SK-MEL-5 (cell line): ENCODE measurements at places on chromosomes 7 and 10. TPM values are rescaled to one million over a fixed set of nuclear protein-coding genes. Genes with fewer than 3 reads are reported as not detected.

GRCh38 chr7:152342796-152343195 is 93.0 kb downstream of the KMT2C start:
- no peak for DNase-seq

DNA sequence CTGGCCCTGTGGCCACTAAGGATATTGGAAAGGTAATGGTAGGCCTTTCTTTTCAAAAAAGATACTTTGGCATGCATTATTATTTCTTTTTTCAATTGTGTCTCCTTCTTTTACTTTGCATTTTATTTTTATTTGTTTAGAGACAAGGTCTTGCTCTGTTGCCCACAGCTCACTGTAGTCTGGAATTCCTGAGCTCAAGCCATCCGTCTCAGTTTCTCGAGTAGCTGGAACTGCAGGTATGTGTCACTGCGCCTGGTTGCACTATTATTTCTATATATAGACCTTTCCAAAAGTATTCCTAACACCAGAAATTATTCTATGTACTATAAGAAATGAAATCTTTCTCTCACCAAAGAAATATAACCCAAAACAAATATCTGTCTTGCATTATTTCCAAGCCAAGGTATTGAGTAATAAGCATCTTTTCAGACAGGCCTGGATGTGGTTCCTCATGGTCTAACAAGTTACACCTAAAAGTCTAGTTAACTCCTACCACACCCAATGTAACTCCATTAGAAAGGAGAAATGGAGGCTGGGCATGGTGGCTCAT is 500.8 kb upstream of the ANKRD30A start:
- no peak for DNase-seq

DNA sequence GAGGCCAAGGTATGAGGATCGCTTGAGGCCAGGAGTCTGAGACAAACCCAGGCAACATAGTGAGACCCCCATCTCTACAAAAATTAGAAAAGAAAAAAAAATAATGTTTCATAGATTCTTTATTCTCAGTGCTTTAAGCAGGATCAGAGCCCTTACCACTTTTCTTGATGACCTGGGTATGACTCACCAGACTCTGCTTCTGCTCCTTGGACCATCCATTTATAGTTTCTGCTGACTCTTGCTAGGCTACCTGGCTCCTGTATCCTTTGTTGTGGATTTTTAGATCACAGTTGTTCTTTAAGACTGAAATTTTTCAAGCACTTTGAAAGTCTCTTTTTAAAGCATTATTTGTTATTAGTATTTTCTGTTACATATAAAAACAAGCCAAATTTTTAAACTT is 411.1 kb downstream of the GFRA1 start:
- DNase-seq = no peak

GRCh38 chr10:44771233-44771995 is 139.7 kb upstream of the TMEM72 start:
- DNase-seq = no peak

Gene CCDC146
- 0.43 and 0.95 TPM in 2 replicates for total RNA-seq

GRCh38 chr10:119501690-119502089 is 40.8 kb downstream of the RGS10 start:
- DNase-seq = no peak
